ENCODE measurements at places on chromosomes 12 and 14.

GRCh38 chr12:55933169-55933798 lies 2.3 kb downstream of the DGKA start:
- no peak for DNase-seq

GRCh38 chr14:68519671-68520187 lies 273.1 kb downstream of the ZFP36L1 start:
- no peak for DNase-seq

- no peak for DNase-seq
These were observed 124.7 kb upstream of the PWP1 start for GRCh38 chr12:107560899-107561285.

DNA sequence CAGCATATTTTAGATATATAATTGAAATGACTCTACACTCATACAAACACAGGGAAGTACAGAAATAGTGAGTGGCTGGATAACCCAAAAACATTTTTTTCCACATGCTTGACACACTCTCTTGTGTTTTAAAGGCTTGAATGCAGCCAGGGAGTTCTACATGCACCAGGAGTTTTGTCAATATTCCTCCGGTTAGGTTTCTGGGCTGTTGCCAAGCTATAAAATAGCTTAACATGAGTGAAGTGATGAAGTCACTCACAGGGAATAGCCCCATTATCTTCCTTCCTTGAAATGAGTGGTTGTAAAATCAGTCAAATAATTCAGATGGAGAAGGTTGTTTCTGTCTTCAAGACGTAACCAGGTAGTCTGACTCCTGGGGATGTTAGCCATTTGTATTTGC lies 582.7 kb downstream of the SLC6A15 start:
- no peak for DNase-seq

DNA sequence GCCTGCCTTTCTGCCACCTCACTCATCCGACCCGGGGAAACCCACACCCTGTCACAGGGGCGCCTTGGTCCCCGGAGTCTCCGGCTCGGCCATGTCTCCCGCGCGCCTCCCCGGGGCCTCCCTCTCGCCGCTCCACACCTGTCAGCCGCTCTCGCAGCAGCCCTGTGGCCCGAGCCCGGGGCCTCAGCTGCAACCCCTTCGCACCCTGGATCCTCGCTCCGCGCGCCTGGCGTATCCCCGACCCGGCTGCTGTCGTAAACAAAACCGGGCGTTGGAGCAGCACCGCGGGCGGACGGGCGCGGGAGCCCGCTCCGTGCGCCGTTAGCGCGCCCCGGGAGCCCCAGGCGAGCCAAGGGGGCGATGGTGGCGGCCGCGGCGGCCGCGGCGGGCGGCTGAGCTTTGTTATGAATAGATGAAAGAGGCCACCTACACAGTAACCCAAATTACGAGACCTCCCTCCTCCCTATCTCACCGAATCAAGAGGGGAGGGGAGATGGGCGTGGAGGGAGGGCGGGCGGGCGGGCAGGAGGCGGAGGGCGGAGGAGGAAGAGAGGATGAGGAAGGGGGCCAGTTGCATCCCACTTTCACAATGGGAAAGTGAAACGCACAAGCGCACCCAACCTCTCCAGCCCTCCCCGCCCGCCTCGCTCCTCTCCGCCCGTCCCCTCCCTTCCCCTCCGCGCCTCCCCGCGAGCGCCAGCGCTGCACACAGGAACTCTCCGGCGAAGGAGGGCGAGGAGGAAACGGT lies at the start of gene PLXNC1:
Gene PLXNC1 (plus strand): TSS at position 587 of the 748 bp plus-strand sequence. CDS start 395 bp downstream, outside the sequence.
- peak; percentile 77 for DNase-seq

DNA sequence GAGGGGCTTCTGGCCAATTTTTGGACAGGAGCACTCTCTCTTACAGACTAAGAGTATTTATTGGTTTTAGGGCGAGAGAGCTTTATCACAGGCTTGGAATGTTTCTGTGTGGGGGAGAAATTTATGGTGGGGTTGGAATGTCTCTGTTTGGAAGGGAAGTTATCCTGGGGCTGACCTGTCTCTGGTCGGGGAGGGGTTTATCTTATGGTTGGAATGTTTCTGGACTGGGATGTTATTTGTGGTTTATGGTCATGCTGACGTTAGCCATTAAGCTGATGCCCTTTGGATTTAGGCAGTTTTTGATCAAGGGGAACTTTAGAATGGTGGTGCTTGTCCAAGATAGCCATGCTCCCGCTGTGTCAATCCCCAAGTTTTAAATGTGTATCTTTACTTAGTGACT lies 614.8 kb downstream of the DIO2 start:
- DNase-seq, result no peak

- DNase-seq, result no peak
These were observed 151.6 kb downstream of the DPF3 start for GRCh38 chr14:72742118-72742837.

- no peak for DNase-seq
These were observed 499 bp upstream of the GXYLT1 start for GRCh38 chr12:42145197-42145549.

- DNase-seq, result peak; percentile 24
These were observed 12.1 kb downstream of the VASH1 start for GRCh38 chr14:76773188-76773885.

- no peak for DNase-seq
These were observed 75.2 kb downstream of the TNFAIP2 start for GRCh38 chr14:103198131-103199105.

DNA sequence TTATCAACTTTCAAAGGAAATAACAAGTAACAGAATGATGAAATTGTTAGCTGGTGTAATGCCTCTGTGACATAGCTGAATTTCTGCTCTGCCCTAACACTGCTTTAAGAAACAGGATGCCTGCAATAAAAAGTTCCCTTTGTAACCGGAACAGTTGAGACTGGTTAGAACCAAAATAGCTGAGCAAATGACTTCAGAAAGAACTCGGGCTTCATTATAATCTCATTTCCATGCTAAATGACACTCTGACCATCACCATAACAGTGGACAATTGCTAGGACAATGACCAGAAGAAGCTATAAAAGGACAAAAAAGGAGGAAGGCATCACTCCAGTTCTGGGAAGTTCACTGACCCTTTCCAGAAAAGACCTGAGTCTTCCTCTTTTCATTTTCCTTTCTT lies 23.5 kb upstream of the PYGL start:
- no peak for DNase-seq
